ENCODE measurements at places on chromosomes 4 and X.
A peak's percentile ranks its signal among the peaks of the same experiment; 100 is the strongest.

DNA sequence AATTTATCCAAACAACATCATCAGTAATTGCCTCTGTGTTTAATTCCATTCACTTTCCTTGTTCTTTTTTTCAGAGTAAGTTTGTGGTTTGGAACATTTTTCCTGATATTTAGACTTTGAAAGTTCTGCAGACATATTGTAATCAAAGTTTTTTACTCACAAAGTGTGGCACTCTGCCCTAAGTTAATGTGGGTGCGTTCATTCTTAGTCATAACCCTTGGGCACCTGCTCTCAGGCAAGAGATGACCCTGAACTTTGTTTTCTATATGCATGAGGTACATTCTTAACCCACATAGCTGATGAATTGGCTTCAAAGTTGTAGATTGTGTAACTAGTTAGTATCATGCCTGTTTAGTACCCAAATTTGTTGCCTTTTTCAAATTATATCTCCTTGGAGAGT is 424.3 kb downstream of the GRXCR1 start:
- no peak for DNase-seq

DNA sequence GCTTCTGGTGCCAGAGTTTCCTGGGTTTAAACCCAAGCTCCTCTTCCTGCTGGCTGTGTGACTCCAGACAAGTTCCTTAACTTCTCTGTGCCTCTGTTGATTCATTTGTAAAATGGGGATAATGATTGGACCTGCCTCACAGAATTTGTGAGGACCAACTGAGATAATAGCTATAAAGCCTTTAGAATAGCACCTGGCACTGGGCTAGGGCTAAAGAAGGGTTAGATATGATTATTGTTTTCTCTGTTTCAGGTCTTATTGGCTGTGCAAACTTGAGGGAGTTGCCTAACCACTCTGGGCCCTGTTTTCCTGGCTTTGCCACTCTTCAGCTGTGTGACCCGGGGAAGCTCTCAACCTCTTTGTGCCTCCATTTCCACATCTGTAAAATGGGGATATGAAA is 37.8 kb downstream of the LGI2 start:
- no peak for DNase-seq

- DNase-seq: no peak
Measured at GRCh38 chr4:153514688-153515426, 48.7 kb downstream of the TMEM131L start.

- DNase-seq: no peak
Measured at GRCh38 chr4:62208921-62209320, 1008.8 kb downstream of the ADGRL3 start.

- no peak for DNase-seq
Measured at GRCh38 chr4:88643932-88644331, 51.7 kb downstream of the HERC3 start.

GRCh38 chr4:61468024-61468720 is 268.0 kb downstream of the ADGRL3 start:
- DNase-seq: peak; percentile 45

DNA sequence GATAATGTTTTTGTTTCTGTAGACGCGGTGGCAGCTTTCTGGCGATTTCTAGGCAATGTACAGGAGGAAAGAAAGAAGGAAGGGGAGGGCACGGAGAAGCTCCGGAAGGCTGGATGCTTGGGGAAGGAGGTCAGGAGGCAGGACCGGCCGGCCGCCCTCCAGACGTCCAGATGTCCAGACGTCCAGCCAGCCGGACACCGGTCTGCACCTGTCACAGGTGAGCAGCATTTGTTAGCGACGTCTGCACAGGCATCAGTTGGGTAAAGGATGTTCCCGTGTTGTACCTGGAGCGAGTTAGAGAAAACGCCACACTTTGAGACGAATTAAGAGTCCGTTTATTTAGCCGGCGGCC is 90.0 kb upstream of the PPP2R3B start:
- DNase-seq: no peak

DNA sequence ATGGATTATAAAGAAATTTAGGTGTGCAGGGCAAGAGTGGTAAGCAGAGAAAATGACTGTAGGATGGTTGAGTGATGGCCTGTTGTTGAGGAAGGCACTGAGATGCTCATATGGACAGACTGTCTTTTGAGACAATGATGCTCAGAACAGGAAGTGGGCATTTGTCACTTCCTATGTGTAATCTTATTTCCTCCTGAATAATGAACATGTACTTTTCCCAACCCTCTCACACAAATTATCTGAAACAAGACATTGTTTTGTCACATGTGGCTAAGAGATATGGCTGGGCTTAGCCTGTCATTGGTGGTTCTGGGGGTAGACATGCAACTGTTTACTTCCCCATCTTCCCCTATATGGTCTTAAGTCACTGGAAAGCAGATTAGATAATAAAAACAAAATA is 240.5 kb downstream of the CFAP47 start:
- DNase-seq: no peak

GRCh38 chrX:40151211-40152172 is 53.7 kb upstream of the BCOR start:
- peak; percentile 63 for DNase-seq

GRCh38 chr4:104492183-104492771 is 2.4 kb downstream of the CXXC4 start:
- peak; percentile 79 for DNase-seq

DNA sequence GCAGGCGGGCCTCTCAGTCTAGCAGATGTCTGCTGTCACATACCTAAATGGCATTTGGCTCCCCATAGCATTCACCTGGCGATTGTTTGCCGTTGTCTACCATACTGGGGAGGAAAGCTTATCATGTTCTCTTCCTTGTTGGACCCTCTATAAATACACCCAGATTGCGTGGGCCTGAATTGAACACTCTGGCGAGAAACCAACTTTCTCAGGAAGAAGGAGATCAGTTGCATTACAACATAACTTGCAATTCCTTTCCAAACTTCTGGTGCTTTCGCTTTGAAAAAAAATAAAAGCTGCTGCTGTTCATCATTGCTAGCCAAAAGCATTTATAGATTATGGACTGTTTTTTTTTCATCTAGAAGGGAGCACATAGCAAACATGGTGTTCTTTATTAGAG is 230.0 kb upstream of the GPC4 start:
- no peak for DNase-seq

GRCh38 chrX:121050781-121051180 is 3.4 kb downstream of the GLUD2 start:
- DNase-seq: no peak

- DNase-seq: no peak
Measured at GRCh38 chr4:95050980-95051701, 293.4 kb downstream of the BMPR1B start.

DNA sequence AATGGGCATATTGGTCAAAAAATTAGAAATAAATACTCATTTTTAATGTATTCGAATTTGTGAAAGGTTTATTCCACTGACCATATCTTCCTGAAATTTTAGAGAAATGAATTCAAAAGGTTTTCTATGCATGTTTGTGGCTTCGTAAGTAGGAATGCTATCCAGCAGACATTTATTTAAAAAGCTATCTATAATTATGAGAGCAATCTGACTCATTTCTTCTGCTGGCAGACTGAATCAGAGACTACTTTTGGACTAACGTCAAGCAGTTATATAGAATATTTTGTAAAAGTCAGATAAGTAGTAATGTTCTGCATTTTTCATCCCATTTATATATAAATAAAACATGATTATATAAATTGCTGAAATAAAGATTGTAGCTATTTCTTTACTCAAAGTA is 125.0 kb downstream of the SPCS3 start:
- no peak for DNase-seq

GRCh38 chr4:629636-629914 is 4.2 kb downstream of the PDE6B start:
- peak; percentile 33 for DNase-seq

DNA sequence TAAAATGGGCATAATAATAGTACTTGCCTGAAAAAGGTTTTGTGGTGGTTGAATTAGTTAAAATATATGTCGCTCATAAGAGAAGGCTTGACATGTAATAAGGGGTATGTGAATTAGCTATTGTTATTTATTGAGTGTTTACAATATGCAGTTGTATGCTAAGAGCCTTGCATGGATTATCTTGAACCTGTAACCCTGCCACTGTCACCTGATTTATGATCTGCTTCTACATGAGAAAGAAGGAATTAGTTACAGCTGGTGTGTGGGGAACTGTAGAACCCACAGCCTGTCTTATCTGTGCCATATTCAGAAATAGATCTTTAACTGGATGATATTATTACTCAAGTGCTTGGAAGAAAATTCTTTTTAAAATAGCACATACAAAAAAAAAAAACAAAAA is 227.7 kb downstream of the LDB2 start:
- no peak for DNase-seq

- no peak for DNase-seq
Measured at GRCh38 chr4:35541146-35541887, 703.0 kb downstream of the ARAP2 start.

GRCh38 chrX:119654112-119654531 is 38.8 kb downstream of the SEPTIN6 start:
- no peak for DNase-seq

DNA sequence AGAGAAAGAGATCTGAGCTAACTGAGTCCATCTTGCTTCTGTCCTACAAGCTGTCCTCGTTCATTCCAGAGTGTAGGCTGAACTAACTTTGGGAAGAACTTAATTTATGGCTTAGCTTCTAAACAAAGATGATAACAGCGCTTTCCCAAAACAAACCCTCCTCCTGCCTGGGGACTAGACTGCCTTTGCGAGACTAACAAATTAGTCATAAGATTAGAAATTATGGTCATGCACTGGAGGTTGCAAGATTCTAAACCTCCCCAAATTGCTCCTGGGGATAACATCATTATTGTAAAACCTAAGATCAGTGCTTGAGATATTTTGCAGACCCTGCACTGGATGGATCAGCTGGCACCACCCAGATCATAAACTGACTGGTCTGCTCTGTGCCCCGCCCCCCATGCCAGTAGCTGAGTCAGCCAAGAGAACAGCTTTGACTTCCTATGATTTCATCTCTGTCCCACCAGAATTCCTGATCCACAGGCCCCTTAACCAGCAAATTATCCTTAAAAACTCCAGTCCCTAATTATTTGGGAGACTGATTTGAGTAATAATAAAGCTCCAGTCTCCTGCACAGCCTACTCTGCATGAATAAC is 883.3 kb downstream of the TRIML1 start:
- no peak for DNase-seq

- DNase-seq: no peak
Measured at GRCh38 chr4:185744488-185744862, 67.5 kb downstream of the SORBS2 start.

GRCh38 chr4:70632028-70632427 is 3.5 kb downstream of the ENAM start:
- DNase-seq: no peak

- DNase-seq: no peak
Measured at GRCh38 chrX:72025236-72025770, 106.4 kb downstream of the RTL5 start.

DNA sequence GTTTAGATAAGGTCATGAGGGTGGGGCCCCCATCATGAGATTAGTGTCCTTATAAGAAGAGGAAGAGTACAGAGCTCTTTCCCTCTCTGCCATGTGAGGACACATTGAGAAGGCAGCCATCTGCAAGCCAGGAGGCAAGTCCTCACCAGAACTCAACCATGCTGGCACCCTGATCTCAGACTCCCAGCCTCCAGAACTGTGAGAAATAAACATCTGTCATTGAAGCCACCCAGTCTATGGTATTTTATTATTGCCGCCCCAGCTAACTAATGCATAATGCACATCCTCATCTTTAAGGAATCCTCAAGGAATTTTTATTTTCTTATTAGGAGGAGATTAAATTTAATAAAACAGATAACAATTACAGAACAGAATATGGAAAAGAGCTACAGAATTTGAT is 16.7 kb upstream of the EXOSC9 start:
- DNase-seq: no peak

- DNase-seq: peak; percentile 46
Measured at GRCh38 chr4:38860788-38861424, 4.3 kb upstream of the TLR6 start.

DNA sequence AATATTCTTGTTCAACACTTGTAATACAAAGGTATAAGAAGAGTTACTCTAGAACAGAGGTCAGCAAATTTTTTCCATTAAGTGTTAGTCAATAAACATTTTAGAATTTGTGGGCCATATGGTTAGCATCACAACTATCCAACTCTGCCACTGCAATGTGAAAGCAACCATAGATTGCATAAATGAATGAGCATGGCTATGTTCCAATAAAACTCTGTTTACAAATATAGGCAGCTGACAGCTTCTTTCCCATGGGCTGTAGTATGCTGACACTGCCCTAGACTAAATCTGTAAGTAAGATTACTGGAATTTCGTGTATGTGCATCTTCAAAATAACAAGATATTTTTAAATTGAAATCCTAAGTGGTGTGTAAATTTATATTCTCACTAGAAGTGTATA is 73.7 kb downstream of the GABRA2 start:
- DNase-seq: no peak

DNA sequence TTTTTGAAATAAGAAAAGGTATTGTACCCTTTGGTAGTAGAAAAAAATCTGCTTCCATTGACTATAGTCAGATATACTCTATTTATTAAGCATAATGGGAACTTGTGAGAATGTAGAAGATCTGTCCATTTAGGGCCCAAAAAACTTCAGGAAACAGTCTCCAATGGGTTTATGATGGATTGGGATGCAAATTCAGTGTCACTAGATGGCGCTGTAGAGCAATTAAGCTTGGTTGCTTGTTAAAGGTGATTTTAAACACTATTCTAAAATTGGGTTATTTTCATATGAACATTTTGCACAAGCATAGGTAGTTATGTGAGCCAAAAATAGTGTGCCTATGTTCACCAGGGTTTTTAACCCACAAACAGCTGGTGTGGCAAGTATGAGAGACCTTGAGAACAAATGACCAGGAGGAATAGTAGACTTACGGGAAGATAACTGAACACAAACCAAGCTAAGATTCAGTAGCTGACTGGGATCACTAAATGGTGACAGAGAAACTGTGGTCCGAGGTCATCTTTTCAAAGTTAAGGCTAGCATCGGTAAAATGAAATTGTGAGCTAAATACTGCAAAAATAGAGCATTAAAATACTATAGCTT is 80.3 kb upstream of the LSM6 start:
- DNase-seq: peak; percentile 65

GRCh38 chr4:169009286-169010124 is 550 bp downstream of the CBR4 start:
- DNase-seq: peak; percentile 77

DNA sequence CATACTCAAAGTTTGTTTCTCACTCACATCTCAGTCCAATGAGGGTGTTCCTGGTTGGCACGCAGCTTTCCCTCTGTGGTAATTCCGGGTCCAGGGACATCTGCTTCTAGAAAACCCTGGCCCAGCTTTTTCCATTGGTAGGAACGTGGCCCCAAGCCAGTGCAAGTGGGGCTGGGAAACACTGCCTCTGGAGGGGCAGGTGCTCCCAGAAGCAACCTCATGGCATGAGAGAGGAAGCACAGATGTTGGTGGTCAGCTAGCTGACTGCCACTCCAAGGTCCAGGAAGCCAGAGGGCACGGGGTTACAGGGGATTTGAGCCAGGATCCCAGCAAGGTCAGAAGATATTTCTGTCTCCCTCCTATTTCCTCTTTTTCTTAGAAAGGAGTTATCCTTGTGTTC is 47.5 kb downstream of the DCTD start:
- DNase-seq: no peak

DNA sequence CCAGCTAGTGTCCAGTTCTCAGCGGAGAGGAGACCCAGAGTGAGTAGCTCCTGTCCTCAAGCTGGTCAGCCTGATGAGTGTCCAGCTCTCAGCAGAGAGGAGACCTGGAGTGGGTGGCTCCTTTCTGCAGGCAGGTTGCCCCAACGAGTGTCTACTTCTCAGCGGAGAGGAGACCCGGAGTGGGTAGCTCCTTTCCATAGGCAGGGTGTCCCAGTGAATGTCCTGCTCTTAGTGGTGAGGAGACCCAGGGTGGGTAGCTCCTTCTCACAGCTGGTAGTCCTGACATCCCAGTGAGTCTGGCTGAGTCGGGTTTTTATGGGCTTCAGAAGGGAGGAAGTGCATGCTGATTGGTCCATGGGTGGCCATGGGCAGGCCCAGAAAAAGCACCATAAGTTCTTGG is 55.7 kb upstream of the NUDT6 start:
- no peak for DNase-seq

Data from NCI-H69 (cell line).